GM12891 (cell line): ENCODE measurements at places on chromosomes 7 and 10.

- DNase-seq, result no peak
Observed at GRCh38 chr10:73983096-73984047, 14.5 kb upstream of the VCL start.

DNA sequence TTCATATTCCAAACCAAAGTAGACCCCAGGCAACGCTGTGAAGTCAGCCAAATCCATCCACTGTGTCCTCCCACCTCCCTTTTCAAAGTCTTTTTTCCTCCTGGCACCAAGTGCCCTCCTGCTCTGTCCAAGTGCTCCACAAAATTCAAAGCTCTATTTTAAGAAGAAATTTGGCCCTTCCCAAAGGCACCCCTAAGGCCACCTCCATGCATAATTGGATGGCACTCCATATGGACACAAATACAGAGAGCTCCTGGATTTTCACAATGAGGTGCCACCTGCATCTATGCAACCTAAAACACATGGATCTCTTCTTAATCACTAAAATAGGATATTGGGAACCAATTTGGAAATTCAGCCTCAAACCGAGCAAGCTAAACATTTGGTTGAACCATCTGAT lies 121.6 kb downstream of the RELN start:
- no peak for DNase-seq

- DNase-seq, result no peak
Observed at GRCh38 chr10:122204691-122205489, 66.2 kb upstream of the BTBD16 start.

DNA sequence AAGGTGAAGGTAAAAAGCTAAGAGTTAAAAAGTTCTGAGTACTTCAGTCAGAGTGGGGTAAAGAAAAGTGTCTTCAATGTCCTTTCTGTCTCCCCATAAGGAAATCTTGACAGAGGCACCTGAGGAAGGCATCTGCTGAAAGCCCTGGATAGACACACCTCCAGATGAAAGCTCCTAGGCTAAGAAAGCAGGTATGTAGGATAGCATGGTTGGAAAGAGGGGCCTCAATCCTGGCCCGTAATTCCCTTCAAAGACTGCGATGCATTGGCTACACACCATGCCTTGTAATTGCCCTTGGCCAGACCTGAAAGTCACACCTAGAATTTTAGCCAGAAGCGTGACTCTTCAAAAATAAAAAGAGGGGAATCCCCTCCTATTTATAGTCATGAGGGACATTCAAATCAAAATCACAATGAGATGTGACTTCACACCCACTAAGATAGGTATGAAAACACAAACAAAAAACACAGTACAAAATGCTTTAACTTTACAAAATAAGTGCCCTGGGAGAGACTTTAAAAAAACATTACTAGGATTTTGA lies 809.7 kb downstream of the IPMK start:
- no peak for DNase-seq

DNA sequence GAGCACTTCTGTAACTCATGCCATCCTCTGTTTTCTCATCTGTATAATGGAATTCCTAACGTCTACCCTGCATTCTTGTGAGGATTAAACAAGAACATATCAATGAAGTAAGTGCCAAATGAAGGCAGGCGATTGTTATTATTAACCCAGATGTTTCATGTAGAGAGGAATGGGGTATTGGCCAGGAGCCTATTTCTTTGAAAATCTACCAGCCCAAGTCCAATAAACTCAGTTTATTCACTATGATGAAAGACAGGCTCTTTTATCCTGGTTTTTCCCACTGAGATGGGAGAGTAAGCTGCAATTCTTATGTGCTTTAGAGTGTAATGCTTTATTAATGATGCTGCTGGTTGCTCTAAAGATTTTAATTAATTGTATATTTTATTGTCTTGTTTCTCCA lies 9.6 kb downstream of the CTTNBP2 start:
- DNase-seq, result no peak

GRCh38 chr7:2943851-2944601 lies 99.6 kb downstream of the CARD11 start:
- DNase-seq, result no peak

DNA sequence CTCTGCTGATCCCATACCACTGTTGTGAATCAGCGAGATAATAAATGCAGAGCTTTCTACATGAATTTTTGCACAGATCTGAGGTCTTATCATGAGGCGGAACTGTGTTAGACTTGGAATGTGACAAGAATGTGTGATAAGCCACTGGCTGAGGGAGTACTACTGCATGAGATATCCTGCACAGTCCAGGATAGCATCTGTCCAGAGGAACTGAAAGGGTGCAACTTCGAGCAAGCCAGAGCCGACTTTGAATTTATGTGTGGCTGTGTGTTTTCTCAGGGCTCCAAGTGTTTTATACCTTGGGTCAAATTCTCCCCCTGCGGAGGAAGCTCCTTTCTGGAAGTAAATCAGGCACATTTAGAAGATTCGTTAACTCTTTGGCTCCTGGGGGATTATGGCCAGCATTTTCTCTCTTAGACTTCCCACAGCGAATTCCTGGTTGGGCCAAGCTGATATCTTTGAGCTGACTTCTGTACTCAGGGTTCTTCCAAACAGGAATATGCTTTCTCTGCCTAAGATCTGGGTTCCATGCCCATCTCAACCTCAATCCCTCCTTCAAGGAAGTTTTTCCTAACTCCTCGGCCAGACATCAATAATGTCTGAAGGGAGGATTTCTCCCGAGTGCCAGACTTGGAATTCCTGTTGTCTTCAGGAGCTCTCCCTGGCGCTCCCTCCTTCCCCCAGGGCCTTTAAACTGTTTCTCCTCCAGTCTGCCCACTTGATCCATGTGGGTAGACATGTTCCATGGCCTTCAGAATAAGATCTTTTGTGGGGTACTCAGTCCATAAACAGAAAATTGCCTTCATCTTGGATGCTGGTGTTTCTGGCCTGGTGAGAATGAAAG lies 2.5 kb upstream of the MEST start:
- DNase-seq, result no peak

GRCh38 chr10:125844751-125845221 lies 21.4 kb downstream of the BCCIP start:
- no peak for DNase-seq

GRCh38 chr7:37535841-37536240 lies 87.2 kb upstream of the ELMO1 start:
- no peak for DNase-seq

DNA sequence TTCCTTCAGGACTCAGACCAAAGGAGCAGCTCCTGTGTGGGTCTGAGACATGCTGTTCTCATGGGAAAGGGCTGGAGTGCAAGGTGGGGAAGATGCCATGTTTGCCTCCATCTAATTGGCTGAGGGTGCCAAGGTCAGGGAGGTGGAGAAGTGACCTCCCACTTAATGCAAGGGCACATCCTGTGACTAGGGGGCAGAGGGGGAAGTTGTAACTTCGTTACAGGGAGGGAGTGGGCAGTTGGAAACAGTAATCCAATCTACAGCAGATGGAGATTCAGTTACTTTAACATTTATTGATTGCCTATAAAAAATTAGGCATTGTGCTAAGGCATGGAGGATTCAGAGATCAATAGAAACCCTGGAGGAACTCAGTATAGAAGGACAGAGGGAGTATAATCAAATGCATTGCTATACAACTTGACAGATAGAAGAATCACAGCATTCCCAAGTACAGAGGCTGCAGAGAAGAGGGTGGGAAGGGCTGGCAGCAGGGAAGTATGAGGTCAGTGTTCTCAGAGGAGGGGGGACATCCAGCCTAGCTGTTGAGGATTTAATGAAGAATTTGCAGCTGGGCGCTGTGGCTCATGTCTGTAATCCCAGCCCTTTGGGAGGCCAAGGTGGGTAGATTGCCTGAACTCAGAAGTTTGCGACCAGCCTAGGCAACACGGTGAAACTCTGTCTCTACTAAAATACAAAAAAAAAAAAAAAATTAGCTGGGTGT lies 75.9 kb downstream of the CCNY start:
- no peak for DNase-seq

GRCh38 chr10:110652475-110653118 lies 8.5 kb downstream of the RBM20 start:
- DNase-seq, result no peak

- no peak for DNase-seq
Observed at GRCh38 chr7:38310591-38311101, 37.2 kb upstream of the TARP start.

- no peak for DNase-seq
Observed at GRCh38 chr10:17872191-17873091, 63.3 kb downstream of the MRC1 start.
